NCI-H2081 (cell line): ENCODE measurements at places on chromosomes 1 and 21.

DNA sequence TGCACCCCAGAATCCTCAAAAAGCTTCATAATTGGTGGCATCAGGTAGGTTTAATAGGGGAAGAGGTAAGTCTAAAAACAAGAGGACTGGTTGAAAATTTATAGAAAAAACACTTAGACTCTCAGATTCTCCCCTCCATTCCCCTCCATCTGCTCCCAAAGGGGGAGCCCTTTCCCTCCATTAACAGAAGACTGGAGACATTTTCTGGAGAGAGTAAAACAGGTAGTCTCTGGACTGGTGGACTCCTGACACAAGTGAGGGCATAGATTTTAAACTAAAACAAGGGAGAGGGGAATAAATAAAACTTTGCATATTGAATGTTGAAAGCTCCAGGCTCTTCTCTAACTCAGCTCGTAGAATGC, 54.0 kb upstream of the IPO9 start:
- DNase-seq, result no peak

DNA sequence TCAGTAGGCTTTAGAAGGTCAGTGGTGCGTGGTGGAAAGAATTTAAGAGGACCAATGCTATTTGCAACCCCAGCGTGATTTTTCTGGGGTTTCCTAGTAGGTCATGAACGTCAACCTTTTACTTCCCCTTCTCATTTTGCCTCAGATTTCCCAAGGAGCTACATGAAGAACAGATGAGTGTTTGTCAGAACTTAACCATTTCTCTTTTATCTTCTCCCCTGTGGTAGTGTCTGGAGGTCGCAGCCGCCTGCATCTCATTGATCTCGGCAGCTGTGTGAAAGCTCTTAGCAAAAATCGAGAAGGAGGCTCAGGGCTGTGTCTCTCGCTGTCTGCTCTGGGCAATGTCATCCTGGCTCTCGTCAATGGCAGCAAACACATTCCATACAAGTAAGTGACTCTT, 491.1 kb downstream of the KIF26B start:
- DNase-seq, result no peak

GRCh38 chr1:17011439-17012307, at the start of gene ATP13A2:
Gene ATP13A2 (minus strand): TSS chr1:17011928. CDS start chr1:17011738, 190 bp downstream.
- peak; percentile 89 for DNase-seq

DNA sequence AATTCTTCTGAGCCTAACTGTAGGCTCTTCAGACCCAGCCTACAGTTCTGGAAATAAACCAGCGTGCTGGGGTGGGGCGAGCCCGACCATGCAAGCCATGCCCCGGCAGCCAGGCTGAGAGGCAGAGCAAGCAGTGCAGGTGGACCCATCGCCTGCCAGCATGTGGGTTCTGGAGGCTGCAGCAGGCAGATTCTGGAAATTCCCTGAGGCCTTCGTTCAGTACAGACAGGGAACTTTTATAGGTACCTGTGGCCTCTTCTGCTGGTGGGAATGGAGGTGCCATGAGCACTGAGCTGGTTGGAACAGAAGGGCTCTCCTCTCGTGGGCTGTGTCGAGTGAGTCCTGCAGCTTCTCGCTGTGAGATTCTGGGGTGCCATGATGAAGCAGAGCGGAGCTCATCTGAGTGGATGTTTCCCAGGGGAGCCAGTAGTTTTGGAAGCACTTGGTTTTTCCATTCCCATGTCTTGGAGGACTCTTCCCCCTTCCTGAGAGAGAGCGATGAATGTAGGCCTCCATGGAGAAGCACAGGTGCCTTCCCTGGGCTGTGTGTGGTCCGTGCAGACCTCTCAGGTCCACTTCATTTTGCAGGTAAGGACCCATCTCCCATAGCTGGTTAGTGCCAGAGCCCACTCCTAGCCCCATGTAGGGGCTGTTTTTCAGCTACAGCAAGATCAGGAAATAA, 94.1 kb downstream of the PCBP3 start:
- no peak for DNase-seq

- DNase-seq, result peak; percentile 76
Observed at GRCh38 chr1:50968821-50969610, 1.0 kb upstream of the CDKN2C start.

DNA sequence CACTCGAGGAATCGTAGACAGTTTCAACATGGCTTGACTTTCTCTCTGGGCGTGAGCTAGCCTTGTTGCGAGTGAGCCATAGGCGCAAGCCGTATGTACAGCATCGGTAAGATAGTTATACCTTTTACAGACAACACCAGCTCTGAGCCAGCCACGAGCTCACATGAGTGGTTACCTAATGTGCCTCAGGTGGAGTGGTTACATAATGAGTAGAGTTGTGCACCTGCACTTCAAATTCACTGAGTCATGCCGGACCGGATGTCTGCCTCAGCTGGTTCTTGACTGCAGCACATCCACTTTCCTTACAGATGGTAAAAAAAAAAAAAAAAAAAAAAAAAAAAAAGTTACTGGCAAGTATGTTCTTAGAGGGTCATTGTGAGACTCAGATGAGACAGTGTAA, 360.4 kb upstream of the NR5A2 start:
- DNase-seq, result no peak

DNA sequence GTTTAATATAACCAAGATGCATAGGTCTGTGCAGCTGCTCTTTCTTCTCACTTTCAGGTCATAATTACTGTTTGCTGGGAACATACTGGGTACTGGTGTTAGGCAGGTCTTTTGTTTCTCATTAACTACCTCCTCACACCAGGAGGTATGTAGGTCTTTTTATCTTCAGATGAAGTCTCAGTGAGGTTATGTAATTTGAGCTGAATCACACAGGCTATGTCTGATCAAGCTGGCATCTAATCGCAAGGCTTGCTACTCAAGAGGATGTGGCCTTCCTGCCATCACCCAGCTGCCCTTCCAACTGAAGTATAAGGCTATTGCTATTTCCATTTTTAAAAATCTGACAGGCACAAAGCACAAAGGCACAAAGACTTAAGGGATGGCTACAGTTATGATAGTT, 96.4 kb downstream of the RUNX1 start:
- peak; percentile 51 for DNase-seq

- DNase-seq, result no peak
Observed at GRCh38 chr1:24641646-24642151, 1.4 kb upstream of the SRRM1 start.

- no peak for DNase-seq
Observed at GRCh38 chr1:167328306-167328815, 107.7 kb downstream of the POU2F1 start.

DNA sequence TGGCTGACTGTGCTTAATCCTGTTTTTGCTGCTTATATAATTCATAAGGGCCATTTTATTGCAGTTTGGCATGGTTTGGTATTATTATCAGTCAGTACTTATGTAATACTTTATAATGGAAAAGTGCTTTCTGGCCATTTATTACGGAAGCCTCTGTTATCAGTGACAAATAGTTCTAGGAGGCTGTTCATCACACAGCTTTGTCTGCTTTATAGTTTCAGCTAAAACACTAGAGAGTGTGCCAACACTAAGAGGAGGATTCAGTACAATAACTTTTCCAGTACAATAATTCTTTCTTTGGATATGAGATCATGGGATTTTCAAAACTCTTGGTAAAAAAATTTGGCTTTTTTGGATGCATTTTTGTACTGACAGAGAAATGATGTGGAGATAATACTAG, 102.9 kb upstream of the PTGFR start:
- DNase-seq, result no peak

GRCh38 chr1:175390522-175391254, 198.1 kb upstream of the KIAA0040 start:
- no peak for DNase-seq

DNA sequence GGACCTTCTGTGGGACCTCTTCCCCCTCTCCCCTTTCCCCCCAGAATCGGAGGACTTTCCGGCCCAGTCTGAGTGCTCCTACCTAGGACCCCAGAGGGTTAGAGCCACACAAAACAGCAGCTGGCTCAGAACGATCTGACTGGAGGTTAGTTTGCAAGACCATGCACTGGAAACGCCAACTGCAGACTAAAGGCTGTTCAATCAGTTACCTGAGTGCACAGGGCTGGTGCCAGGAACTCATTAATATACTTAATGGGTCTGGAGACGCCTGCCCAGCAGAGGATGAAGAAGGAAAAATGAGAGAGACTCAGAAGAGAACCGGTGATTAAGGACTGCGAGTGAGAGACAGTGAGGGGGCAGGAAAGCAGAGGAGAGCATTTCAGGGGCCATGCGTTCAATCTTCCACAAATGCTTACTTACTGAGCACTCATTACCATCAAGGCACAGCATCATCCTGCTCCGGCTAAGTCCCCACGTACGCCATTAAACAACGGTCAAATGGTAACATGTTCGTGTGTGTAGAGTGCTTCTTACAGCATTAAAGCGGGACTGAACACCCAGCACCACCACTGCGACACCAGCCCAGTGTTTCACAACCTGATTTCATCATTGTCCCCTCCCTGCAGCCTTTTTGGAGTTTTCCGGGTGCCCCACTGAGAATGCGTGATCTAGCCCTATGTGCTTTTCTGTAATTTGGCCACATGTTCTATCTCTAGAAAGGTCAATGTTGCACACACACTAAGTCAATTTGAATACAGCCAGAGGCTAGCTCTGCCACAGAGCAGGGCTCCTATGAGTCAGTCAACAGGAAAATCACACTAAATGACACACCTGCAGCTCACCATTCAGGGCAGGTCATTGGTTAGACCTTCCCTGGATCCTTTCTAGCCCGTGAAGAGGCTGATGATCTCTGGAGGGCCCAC, 7.6 kb downstream of the ENO1 start:
- no peak for DNase-seq

DNA sequence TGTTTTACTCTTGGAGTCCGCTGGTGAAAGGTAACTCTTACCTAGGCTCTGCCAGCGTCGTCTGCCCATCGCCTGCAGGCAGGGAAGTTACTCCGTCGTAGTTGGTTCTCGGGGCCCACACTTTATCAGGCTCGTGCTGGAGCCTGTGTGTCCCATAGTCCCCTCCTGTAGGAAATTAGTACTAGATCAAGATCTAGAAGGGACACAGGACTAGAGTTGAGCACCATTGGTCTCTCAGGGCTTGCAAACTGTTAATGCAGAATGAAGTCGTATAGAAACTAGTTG, 940 bp downstream of the SRRM1 start:
- DNase-seq, result peak; percentile 15

GRCh38 chr1:228940526-228940925, 205.2 kb downstream of the RHOU start:
- no peak for DNase-seq

DNA sequence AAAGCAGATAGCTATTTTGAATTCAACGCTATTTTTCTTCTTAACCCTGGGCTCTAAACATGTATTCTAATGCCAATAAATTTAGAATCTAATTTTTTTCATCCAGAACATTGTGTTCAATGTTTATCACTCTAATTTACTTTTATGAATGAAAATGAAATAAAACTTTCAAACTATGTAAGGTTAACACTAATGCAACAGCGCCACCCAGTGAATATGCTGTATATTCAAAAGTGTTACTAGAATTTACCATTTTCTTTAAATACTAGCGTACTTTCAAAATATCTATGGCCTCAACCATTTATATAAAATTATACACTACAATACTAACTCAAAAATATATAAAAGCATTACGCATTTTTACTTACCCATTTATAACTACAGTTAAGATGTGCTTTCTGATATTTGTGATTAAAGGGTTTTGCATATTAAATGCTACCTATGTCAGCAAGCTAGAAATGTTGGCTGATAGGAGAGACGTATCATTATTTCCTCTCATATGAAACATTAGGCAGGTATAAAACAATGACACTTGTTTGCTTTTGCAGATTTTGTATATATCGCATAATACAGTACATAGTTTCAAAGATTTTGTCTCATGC, 5.9 kb upstream of the NUF2 start:
- peak; percentile 42 for DNase-seq

GRCh38 chr21:41459884-41460534, 34.0 kb downstream of the MX1 start:
- DNase-seq, result no peak

GRCh38 chr1:202553560-202554038, 156.7 kb downstream of the SYT2 start:
- no peak for DNase-seq

- DNase-seq, result no peak
Observed at GRCh38 chr1:27515626-27516025, 25.7 kb upstream of the WASF2 start.

DNA sequence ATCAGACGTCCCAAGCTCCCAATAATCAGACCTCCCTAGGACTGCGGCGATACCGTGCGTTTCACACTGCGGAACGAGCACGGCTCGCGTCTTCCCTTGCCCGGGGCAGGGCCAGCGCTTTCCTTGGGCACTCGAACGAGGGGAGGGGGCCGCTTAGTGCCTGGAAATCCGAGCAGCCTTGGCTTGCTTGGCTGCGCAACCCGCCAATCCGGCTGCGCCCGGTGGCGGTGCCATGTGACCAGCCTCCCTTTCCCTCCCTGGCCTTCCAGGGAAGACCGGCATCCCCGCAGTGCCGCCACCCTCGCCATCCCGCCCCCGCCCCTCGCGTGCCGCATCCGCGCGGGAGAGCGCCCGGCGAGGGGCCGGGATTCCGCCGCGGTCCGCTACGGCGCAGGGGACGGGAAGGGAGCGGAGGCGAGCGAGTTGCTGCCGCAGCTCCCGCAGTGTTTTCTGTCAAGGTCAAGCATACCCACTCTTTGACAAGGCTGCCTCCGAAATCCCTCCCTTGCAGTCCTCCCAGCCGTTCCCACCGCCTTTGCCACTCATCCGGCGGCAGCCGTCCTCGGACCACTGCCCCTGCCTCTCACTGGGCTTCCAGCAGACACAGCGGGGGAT, 8.3 kb upstream of the RNF19B start:
- peak; percentile 89 for DNase-seq

GRCh38 chr1:18651713-18652112, 21.1 kb downstream of the PAX7 start:
- DNase-seq, result no peak

- DNase-seq, result no peak
Observed at GRCh38 chr1:23825762-23826522, 713 bp upstream of the HMGCL start.

DNA sequence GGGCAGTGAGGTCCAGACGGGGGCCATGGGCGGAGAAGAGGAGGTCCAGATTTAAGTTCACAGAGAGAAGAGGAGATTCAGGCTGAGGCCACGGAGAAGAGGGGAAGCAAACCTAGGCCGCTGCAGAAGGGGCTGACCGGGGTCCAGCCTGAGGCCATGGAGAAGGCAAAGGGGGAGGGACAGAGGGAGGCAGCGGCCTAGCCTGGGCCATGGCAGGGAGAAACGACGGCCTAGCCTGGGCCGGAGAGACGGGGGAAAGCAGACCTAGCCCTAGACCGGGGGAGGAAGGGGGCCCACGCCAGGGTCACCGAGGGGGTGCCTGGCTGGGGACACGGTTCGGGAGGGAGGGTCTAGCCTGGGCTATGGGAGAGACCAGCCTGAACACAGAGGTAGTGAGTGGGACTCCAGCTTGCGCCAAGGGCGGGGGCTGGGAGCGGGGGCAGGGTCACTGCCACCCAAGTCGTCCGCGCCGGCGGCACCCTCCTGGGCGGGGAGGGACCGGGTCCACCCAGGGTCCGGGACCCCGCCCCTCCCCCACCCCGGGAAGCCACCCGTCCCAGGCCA, 459 bp downstream of the CAPZB start:
- DNase-seq, result no peak
